MCF 10A (cell line): ENCODE measurements at places on chromosomes 7 and 10. TPM values are rescaled to one million over a fixed set of nuclear protein-coding genes. Genes with fewer than 3 reads are reported as not detected.

The FAM25C gene
- not detected in 2 replicates for total RNA-seq

The ALOX5 gene
- total RNA-seq, result not detected in 2 replicates

The SPAG6 gene
- total RNA-seq, result not detected in 2 replicates

The MGMT gene
- total RNA-seq, result 16.5 and 18.0 TPM in 2 replicates

The MUC3A gene
- not detected in 2 replicates for total RNA-seq
